ENCODE measurements at places on chromosomes 6 and 20.

DNA sequence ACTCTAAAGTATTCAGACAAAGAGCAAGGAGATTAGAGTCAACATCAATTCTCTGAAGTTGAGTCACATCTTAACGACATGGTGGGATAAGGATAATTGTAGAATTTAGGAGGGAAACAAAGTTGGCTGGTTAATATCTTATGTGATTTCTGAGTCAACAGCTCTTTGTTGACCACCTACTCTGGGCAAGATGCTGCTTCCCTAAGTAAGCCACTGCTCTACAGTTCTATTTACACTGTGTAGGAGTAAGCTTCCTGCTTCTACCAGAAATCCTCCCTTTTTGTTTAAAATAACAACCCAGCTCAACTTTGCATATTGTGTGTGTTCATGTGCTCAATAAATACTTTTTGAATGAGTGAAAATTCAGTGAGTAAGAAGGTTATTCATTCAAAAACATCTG is 3.1 kb downstream of the HS3ST5 start:
- DNase-seq = no peak

- DNase-seq = no peak
Observed at GRCh38 chr20:59525500-59526241, 78.7 kb upstream of the PHACTR3 start.

DNA sequence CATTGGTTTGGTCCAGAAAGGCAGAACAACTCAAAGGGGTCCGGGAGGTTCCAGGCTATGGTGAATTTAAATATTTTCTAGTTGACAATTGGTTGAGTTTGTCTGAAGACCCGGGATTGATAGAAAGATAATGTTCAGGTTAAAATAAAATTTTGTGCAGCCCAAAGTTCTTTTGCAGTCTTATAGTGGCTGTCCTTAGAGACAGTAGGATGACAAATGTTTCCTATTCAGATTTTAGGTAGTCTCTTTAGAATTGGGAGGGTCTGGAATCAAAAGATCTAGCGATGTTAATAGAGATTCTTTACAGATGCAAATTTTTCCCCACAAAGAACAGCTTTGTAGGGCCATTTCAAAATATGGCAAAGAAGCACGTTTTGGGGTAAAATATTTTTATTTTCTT is 109.1 kb downstream of the TULP4 start:
- DNase-seq = no peak

DNA sequence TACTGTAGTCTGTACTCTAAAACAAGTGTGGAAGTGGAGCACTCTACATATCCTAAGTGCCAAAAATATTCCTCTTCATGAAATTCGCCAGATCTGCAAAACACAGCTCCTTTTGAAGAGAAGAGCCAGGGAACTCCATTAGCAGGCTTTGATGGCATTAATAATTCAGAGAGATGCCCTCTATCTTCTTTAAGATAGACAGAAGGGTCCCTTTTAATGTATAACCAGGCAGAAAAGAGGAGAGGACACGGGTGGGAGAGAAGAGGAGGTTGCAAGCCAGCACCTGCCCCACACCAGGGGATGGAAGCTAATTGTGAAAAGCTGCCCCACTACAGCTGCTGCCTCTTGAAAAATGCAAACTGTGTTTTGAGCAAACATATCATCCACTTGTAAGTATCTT is 3.7 kb upstream of the RFPL4B start:
- no peak for DNase-seq

DNA sequence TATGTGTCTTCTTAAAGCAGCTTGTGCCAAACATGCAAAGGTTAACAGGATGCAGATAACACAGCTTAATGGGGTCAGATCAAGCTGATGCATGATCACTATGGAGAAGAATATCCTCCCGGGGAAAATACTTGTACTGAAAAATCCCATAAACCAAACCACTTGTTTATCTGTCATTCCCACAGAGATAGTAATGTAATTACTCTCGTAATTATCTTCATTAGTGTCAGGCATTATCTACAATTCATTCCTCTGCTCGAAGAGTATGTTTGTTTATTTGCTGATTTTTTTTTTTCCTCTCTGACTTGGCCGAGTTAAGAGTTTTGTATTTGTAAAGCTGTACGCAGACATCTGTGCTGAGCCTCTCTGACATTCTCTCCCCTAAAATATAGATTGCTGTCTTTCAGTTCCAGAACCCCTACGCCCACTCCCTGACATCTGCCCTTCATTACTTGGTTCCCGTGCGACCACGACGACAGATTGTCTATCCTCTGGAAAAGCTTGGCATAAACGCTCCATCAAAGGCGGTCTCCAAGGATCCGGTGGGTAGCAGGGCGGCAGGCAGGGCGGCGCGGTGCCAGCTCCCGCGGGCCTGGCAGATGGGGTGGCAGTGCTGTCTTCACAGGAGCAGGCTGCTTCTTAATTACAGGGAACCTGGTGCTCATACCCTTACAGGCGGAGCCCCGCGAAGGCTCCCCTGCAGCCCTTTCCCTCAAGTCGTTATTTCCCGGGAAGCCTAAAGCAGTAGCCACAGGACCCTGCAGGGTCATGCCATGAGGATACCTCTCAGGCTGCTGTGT is 147.2 kb downstream of the CFAP61 start:
- no peak for DNase-seq

- DNase-seq = no peak
Observed at GRCh38 chr20:14845199-14846160, 508.1 kb upstream of the FLRT3 start.

DNA sequence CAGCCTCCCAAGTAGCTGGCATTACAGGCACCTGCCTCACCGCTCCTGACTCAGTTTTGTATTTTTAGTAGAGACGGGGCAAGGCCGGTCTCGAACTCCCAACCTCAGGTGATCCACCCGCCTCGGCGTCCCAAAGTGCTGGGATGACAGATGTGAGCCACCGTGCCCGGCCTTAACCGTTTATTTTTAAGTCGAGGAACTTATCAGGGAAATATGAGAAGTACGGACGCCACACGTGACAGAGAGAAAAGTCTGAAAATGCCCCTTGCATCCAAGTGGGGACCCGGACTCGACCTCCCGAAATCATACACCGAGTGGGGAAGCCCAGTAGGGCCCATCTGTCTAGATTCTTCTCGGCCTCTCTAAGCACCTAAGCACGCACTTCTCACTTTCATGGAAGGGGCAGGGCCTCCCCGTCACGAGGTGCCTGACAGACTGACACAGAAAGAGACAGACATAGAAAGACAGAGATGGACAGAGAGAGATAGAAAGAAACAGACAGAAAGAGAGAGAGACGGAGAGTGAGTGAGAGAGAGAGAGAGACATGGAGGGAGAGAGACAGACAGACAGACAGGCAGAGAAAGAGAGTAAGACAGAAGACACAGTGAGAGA is 756.5 kb upstream of the DEFB115 start:
- DNase-seq = no peak

GRCh38 chr6:26502626-26503025 is 2.5 kb downstream of the BTN1A1 start:
- no peak for DNase-seq

- DNase-seq = no peak
Observed at GRCh38 chr6:128327890-128328289, 192.5 kb downstream of the PTPRK start.

GRCh38 chr6:118704915-118705314 is 53.5 kb upstream of the CEP85L start:
- no peak for DNase-seq

GRCh38 chr6:10692965-10693538 is 1.4 kb downstream of the C6orf52 start:
- DNase-seq = no peak

GRCh38 chr6:154969796-154970195 is 25.3 kb upstream of the TIAM2 start:
- DNase-seq = no peak

Measured in GM04503 (cell line).